CD8-positive, alpha-beta T cell (primary cell): ENCODE measurements at places on chromosomes 4 and X. TPM values are rescaled to one million over a fixed set of nuclear protein-coding genes. Genes with fewer than 3 reads are reported as not detected.

The UGT2B10 gene
- total RNA-seq: not detected

The MAGEC1 gene
- not detected for total RNA-seq

The EIF1AX gene
- 71.7 TPM for total RNA-seq

- DNase-seq: no peak
Measured at GRCh38 chr4:169147191-169147590, 123.6 kb downstream of the SH3RF1 start.

DNA sequence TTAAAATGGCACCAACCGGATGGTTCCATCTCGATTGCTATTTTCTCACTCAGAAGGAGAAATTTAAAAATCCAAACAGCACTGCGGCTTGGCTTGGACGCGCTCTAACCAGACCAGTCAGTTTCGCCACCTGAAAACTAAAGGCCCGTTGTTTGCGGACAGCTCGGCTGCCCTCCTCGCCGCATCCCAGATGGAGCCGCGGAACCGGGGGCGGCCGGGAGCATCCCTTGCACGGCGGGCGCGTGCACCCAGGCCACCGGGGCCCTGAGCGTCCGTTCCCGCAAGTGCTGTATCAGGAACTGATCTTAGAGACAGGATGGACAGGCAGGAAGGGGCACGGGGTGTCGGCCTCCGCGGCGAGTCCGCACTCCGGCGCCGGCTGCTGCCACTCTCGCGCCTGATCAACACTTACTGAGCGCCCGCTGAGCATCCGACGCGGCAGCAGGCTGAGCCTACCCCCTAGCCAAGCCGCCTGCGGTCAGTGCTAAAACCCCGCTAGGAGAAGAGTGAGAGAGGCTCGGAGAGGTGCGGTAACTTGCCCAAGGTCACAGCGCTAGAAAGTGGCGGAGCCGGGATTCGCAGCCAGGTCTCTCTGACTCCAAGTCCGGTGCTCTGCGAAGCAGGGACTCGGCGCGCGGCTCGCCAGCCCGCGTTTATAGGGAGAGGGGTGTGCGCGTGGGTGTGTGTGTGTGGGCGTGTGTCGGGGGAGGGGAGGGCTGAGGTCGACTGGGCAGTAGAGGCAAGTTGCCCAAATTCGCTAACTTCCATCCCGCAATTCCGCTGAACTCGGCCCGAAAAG, at the start of gene CITED1:
Gene CITED1 (minus strand): TSS at position 629 of the 799 bp plus-strand sequence. CDS start 3,045 bp downstream, outside the sequence.
- no peak for DNase-seq
